ENCODE measurements at places on chromosomes 3 and 15.

DNA sequence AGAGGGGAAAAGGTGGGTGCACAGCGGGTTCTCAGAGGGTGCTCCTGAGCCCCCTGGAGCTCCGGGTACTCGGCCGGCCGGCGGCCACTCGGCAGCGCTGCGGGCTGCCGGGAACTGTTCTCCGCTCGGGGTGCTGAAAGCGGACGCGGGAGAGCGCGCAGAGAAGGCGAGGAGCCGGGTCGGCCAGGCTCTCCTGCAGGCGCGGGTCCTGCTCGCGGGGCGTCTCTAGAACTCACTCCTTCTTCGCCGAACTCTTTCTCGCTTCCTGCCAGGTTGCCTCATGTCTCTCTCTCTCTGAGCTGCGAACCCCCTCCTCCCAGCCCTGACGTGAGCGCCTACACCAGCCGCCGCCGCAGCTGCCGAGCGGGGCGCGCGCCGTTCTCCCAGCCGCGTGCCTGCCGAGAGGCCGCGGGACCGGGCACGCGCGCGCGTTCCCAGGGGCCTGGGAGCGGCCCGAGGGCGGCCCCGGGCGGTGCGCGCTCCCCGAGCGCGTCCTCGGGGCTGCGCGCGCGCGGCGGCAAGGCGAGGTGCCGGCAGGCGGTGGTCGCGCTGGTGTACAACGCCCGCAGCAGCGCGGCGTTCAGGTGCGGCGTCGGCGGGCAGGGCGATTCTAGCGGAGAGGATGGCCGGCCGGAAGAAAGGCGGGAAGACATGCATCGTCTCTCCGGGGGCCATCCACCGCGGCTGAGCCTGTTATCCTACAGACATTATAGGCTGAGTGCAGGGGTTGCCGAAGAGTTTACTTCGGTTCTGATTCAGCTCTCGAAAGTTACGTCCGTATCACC is at the start of gene PEX5L:
PEX5L (minus strand) TSS at position 267 of the 785 bp plus-strand sequence. CDS start 338 bp downstream, outside the sequence.
- no peaks in the 10 kb centered on the region for H3K36me3 ChIP-seq
- peak; percentile 3 for DNase-seq
- H3K4me1 ChIP-seq, result no peaks in the 10 kb centered on the region
- H3K27me3 ChIP-seq, result peaks cover 14% of the 10 kb centered on the region

DNA sequence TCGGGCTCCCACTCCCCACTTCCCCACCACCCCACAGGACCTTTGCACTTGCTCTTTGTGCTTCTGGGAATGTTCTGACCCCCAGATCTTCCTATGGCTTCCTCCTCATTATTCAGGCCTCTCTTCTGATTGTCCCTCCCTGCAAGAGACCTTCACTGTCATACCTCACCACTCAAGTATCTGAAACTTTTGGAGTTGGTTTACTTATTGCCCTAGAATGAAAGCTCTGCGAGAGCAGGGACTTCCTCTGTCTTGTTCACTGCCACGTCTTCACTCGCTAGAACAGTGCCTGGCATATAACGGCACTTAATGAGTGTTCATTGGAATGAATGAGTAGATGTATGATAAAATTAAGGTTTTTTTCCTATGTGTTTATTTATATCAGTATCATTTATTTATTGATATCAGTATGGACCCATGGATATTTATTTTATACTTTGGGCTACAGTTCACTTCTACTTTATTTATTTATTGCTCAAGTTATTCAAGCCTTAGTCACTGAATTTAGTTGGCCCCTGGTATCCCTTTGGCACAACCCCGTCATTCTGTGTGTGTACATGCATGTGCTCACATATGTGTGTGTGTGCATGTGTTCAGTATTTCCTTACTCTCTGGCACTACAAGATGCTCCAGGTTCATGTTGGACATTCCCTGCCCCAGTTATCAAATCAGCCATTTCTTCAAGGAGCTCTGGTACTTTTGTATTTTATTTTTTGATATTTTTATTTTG is 197.6 kb downstream of the THSD4 start:
- H3K4me1 ChIP-seq, result no peaks in the 10 kb centered on the region
- no peak for DNase-seq
- H3K27ac ChIP-seq, result no peak overlapping the region
- no peaks in the 10 kb centered on the region for H3K36me3 ChIP-seq
- no peaks in the 10 kb centered on the region for H3K27me3 ChIP-seq

DNA sequence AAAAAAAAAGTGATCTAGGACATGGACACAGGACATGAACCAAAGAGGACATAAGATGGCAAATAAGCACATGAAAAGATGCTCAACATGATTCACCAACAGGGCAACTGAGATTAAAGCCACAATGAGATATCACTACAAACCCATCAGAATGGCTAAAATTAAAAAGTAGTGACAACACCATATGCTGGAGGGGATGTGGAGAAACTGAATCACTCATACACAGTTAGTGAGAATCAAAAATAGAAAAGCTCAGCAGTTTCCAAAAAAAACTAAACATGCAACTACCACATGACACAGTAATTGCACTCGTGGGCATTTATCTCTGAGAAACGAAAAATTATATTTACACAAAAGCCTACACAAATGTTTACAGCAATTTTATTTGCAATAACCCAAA is 27.9 kb upstream of the ACKR4 start:
- H3K36me3 ChIP-seq, result no peaks in the 10 kb centered on the region
- H3K27me3 ChIP-seq, result no peaks in the 10 kb centered on the region
- DNase-seq, result no peak

DNA sequence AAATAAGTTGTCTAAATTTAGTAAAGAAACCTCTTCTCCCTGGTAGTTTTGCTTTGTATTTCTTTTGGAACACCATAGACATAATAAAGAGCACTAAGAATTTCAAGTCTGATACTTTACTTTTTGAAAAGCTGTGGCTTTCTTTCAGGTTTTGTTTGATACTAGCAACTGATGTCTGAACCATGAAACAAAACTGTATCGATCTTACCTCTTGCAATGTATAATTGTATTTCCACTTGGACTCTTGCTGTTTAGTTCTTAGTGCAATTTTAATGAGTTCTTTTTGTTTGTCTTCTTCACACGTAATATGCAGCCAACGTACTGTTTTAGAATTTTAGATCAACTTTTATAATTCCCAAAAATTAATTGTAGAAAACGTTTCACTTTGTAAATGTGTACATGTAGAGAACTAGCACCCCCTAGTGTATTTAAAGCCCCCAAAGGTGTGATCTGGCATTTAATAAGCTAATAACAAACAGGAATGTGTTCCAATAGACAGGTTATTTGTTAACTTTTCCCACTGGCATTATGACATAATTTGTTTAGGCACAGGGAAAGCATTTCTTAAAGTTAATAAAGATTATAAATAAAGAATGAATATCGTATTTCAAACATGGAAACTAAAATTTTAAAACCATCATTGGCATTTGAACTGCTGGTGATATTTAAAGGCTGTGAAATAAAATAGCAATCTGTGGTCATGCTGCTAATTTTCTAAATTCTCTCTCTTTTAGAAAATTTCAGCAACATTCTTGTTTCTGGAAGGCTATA is 289.1 kb upstream of the DNAJC19 start:
- no peaks in the 10 kb centered on the region for H3K4me1 ChIP-seq
- H3K4me3 ChIP-seq, result no peak overlapping the region
- no peaks in the 10 kb centered on the region for H3K36me3 ChIP-seq
- no peak for DNase-seq
- H3K27ac ChIP-seq, result no peak overlapping the region

- no peaks in the 10 kb centered on the region for H3K36me3 ChIP-seq
- no peaks in the 10 kb centered on the region for H3K27me3 ChIP-seq
- no peak overlapping the region for H3K4me3 ChIP-seq
- H3K27ac ChIP-seq, result no peak overlapping the region
- no peak for DNase-seq
Observed at GRCh38 chr3:188396251-188396650, 242.3 kb downstream of the LPP start.

GRCh38 chr15:101108461-101108775 is 143.4 kb downstream of the CHSY1 start:
- H3K4me3 ChIP-seq, result no peak overlapping the region
- H3K4me1 ChIP-seq, result peaks cover 10% of the 10 kb centered on the region
- no peaks in the 10 kb centered on the region for H3K27me3 ChIP-seq
- no peak overlapping the region for H3K27ac ChIP-seq

DNA sequence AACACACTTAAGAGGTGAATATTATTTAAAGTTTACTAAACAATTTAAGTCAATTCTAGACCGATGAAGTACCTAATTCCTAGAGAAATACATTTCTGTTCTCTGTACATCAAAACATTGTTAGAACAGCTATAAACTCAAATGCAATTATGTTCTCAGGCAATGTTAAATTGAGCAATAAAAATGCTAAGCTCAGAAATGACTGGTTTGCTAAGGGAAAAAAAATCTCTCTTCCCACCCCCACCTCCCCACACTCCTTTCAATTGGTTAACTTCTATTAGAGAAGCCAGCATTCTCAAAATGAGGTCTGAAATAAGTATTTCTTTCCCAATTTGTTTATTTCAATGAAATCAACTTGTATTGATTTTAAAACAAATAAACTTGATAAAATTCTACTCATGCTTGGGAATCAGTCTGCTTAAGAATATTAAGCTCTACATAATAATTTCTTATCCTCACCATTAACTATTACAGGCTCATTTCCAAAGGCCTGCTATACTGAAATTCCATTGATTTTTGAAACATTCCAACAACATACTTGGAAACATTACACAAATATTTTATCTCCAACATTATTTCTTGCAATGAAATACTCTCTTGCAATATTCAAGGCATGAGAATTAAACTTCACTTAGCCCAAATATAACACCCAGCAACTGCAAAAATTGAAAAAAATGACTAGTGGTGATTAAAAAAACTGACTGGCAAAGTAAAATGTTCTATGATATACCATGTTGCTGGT is 22.6 kb downstream of the TSPAN3 start:
- peaks cover 20% of the 10 kb centered on the region for H3K36me3 ChIP-seq
- no peak for DNase-seq
- no peaks in the 10 kb centered on the region for H3K4me1 ChIP-seq

- no peak overlapping the region for H3K27ac ChIP-seq
- H3K4me3 ChIP-seq, result no peak overlapping the region
- no peaks in the 10 kb centered on the region for H3K36me3 ChIP-seq
- H3K27me3 ChIP-seq, result no peaks in the 10 kb centered on the region
- DNase-seq, result no peak
Observed at GRCh38 chr3:19428729-19429128, 280.4 kb downstream of the KCNH8 start.

DNA sequence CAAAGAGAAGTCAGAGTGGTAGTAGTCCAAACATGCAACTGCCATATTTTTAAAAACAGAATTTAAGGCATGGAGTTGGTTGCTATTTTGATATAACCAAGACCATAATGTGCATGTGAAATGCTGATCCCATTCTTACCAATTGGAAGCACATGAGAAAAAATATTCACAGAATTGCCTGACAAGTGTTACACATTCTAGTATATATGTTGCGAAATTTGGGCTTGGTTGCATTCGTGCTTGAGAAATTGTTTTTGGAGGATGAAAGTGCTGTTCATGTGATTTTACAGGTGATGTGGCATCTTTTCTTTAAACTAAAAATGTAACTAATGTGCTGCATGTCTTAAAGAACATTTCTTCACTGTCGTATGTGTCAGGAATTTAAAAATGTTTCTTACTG is 199.7 kb downstream of the CHL1 start:
- no peaks in the 10 kb centered on the region for H3K27me3 ChIP-seq
- H3K27ac ChIP-seq, result no peak overlapping the region
- H3K4me3 ChIP-seq, result no peak overlapping the region
- DNase-seq, result no peak
- H3K36me3 ChIP-seq, result no peaks in the 10 kb centered on the region
- no peaks in the 10 kb centered on the region for H3K4me1 ChIP-seq

DNA sequence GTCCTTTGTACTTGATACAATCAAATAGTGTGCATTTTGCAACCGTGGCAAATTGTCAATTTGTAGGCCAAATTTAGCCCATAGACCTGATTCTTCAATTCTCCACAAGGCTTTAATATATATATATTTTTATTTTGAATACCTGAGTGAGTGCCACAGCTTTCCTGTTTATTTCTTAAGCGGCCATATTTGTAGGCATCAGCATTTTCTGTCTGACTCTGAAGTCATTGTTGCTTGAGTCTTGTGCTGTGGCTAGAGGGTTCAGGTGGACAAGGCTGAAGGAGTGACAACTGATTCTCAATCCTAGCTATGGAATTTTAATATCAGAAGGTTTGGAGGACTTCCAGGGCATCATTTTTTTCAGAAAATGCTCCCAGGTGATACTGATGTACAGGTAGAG is 75.6 kb upstream of the NAALADL2 start:
- H3K4me1 ChIP-seq, result no peaks in the 10 kb centered on the region
- no peaks in the 10 kb centered on the region for H3K36me3 ChIP-seq
- no peak for DNase-seq
- no peaks in the 10 kb centered on the region for H3K27me3 ChIP-seq
- no peak overlapping the region for H3K4me3 ChIP-seq

DNA sequence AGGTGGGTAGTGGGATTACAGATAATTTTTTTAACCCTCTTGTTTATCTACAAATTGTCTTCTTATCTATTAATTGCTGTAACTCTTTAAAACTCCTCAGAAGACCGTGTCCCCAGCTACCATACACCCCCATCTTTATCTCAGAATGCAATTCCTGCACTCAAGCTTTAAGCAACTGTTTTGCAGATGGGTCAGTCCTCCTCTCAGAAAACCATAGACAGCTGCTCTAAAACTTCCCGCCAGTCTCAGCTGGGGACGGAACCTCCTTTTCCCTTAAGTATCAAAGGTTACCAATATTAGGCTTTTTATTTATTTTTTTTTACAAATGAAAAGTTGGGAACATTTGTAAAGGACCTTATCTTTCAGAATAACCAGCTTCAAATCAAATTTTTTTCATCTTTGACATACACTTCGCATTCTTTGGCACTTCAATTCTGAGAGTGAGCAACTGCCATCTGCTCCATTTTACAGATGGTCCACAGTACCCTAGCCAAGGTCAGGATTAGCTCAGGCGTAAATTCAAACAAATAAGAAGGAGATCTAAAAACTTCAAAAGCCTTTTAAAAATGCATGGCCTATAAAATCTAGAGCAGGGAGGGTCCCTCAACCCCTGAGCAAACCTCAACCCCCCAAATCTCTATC is 1.3 kb downstream of the GATM start:
- no peak overlapping the region for H3K27ac ChIP-seq
- H3K4me3 ChIP-seq, result no peak overlapping the region
- H3K36me3 ChIP-seq, result no peaks in the 10 kb centered on the region
- peaks cover 4% of the 10 kb centered on the region for H3K4me1 ChIP-seq
- H3K27me3 ChIP-seq, result peaks cover 24% of the 10 kb centered on the region
- no peak for DNase-seq

DNA sequence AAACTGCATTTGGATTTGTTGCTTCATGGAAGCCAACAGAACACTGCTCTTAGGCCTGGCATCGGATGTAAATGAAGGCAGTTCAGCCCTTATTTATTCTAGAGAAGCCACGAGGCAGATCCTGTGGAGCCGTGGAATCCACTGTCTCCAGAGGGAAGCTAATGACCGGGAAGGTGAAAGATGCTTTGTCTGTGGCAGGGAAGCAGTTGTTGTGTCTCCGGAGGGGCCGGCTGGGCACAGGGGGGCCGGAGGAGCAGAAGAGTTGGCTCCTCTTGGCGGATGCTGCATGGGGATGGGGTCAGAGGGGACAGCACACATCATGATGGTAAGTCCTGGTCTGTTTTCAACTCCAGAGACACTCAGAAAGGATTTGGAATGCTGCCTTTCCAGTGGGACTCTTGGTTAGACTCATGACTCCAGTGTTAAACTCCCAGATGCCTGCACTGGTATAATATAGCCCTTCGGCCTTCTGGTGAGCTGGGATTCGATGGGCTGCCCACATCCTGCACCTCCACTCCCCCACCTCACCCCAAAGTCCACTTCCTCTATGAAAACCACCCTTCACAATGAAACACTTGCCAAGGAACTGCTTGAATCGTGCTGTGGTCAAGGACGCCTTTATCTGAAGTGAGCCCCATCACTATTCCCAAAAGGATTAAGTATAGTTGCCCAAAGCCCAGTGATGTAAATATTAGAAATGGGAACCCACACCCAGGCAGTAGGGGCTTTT is 33.6 kb downstream of the TPM1 start:
- H3K4me1 ChIP-seq, result peaks cover 27% of the 10 kb centered on the region
- peaks cover 1% of the 10 kb centered on the region for H3K36me3 ChIP-seq
- DNase-seq, result peak; percentile 77
- H3K27ac ChIP-seq, result peak overlapping the region; percentile 51
